Osteocyte (in vitro differentiated cells): ENCODE measurements at places on chromosomes 3 and 15. TPM values are rescaled to one million over a fixed set of nuclear protein-coding genes. Genes with fewer than 3 reads are reported as not detected.

DNA sequence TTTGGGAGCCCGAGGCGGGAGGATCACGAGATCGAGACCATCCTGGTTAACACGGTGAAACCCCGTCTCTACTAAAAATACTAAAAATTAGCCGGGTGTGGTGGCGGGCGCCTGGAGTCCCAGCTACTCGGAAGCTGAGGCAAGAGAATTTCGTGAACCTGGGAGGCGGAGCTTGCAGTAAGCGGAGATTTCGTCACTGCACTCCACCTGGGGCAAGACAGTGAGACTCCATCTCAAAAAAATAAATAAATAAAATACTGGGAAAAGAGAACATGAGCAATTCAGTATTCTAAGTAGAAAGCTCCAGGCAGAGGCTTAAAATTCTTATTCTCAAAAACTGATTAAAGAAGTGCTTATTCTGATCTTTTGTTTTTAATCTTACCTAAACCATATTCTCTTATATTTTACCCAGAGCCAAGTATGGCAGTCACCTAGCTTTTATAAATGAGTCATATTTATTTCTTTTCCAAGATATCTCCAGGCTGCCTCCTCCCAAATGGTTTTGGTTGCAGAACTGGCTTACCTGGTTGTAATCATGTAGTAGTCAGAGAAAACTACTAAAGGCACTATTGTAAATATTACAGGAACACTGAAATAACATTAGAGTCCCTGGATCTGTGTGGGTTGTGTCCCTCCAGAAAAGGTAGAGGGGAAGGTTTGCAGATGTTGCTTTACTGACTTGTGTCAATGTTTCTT, 45.8 kb upstream of the DYNC1LI1 start:
- no peak for DNase-seq

CCDC54 gene
- not detected in 2 replicates for total RNA-seq

GRCh38 chr15:39738998-39739397, 43.6 kb downstream of the FSIP1 start:
- DNase-seq = no peak

GRCh38 chr3:141150081-141150830, 81.4 kb upstream of the PXYLP1 start:
- no peak for DNase-seq

DNA sequence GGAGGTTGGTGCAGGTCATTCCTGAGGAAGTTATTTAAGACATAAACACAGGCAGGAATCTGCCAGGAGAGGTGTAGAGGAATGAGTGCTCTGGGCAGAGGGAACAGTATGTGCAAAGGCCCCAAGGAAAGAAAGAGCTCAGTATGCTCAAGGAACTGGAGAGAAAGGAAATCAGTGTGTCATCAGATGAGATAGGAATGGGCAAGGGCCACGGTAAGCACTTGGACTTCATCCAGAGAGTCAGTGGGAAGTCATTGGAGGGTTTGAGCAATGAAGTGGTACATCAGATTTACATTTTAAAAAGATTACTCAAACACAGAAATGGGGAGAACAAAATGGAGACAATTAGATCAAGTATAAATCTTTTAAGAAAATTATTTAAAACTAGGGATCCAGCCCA, 272.2 kb downstream of the ADAMTSL3 start:
- DNase-seq = no peak
